ENCODE measurements at places on chromosomes 16 and 17.

DNA sequence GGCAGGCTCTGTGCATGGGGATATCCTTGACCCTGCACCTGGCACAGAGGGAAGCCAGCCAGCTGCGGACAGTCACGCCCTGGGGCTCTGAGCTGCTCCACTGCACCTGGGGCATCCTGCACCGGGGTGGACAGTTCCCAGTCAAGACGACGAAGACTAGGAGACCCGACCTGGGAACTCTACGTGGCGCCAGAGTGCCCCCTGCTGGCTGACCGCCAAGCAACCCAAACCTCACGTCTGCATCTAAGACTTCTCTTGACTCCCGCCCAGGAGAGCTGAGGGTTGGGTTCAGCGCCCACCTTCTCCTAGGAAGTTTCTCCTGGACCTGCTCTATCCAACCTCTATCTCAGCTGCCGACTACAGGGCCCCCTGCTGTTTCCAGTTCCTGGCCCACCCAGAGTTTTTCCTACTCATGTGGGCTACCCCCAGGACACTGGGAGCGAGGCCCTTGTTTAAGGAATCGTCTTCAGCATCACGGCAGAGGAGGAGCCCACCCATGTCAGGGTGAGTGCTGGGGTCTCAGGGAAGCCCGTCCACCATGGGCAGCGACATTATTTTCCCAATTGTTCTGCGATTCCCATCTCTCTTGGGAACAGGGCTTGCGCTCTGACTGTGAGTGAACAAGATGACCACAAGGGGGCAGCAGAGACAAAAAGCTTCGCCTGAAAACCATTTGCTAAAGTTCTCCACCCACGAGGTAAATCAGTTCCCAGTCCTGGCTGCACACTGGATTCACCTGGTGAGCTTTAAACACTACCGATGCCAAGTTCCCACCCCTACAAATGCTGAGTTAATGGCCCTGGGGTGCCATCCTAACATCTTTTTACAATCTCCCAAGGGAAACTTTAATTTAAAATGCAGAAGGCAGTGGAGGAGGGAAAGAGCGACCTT lies 29.3 kb downstream of the TLE7 start:
- peak; percentile 79 for DNase-seq

DNA sequence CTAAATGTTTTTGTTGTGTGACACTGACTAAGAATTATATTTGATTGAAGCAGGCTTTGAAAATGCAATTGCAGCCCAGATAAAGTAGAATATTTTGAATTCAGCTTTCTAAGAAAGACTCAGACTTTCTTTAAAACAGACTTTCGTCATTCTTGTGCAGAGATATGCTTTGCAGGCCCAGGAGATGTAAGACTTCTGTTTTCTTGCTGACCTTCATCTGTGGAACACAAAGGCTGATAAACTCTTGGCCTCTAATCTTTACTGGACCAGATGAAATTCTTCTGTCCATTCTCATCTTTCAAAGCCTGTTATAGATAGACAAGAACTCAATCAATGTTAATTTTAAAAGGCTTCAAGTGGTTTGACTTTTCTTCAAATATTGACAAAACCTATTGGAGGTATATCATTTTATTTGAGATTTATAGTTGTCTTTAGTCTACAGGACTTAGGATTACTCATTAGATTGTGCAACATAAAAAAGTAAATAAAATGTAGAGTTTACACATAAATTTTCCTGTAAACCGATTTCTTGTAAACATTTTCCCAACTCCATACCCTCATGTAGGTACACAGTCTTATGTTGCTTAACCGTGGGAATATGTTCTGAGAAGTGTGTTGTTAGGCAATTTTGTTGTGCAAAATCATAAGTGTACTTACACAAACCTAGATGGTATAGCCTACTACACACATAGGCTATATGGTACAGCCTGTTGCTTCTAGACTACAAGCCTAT lies 94.2 kb downstream of the MAP2K4 start:
- no peak for DNase-seq

DNA sequence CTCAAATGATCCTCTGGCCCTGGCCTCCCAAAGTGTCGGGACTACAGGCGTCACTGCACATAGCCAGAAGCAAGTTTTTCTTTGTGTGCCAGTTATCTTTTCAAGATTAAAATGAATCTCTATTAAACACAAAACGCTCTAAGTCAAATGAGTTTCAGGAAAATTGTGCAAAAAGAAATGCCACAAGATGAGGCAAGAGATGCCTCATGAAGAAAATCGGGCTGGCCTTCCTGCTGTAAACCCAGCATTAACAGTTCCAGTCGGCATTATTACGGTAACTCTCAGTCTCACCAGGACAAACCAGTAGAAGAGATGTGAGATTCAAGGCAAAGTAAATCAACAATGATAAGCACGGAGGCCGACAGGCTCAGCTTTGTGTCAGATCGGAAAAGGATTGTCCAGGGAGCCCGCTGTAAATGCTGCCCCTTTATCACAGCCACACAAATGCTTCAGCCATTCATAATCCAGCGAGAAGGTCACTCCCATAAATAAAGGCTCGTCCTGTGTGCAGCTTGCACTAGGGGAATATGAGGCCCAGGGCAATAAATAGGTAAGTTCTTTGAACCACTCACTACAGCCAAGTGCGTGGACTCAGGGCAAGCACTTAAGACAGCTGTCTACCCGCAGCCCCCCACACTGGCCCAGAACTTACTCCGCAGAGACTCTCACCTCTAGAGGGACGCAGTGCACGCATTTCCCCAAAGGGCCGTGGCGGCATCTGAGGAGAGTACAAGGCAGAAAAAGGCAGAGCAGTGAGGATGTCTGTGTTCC lies 27.2 kb downstream of the NPLOC4 start:
- DNase-seq: no peak

GRCh38 chr16:27598220-27598619 lies 48.3 kb downstream of the KATNIP start:
- no peak for DNase-seq

- DNase-seq: no peak
Measured at GRCh38 chr17:33024688-33025486, 33.2 kb downstream of the SPACA3 start.

DNA sequence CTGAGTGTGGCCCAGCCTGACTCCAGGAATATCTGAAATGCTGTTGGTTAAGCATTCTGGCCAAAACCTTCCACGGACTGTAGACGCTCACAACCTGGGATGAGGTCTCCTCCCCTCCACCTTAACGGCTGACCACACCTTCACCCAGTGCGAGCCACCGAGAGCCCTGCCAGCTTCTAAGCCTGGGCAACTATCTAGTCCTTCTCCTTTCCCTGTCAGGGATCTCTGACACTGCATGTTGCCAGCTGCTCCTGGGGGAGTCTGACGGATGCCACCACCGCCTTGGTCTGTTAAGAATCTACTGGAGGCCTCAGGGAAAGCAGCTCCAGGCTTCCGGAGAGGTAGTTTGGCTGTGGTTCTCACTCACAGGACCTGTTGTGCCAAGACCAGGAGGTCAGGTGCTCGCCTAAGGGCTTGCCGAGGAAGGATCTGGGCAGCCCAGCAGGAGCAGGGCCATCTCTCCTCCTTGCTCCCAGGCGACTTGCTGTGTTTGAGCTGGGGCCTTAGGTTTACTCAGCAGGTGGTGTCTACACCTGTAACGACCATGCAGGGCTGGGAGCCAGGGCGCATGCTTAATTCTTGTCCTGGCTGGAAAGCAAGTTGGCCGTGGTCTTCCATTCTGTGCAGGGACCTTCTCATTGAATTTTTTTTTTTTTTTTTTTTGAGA lies 111.8 kb downstream of the NTN1 start:
- DNase-seq: no peak

- no peak for DNase-seq
Measured at GRCh38 chr16:10888320-10888937, 11.4 kb downstream of the CIITA start.

DNA sequence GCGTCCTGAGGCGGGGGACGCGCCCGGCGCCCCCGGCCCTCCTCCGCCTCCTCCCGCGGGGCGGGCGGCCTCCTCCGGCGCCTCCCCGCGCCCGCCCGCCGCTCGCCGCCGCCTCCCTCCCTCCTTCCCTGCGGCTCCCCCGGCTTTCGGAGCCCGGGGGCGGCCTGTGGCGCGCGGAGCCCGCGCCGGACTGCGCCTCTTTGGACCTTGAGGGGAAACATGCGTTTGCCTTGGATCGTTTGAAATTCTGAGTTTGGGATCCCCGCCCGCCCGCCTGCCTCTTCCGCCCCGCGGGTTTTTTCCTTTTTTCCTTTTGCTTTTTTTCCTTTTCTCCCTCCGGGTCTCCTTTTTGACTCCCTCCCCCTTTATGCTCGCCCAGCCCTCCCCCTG lies 390 bp downstream of the ZNRF1 start:
- peak; percentile 67 for DNase-seq

DNA sequence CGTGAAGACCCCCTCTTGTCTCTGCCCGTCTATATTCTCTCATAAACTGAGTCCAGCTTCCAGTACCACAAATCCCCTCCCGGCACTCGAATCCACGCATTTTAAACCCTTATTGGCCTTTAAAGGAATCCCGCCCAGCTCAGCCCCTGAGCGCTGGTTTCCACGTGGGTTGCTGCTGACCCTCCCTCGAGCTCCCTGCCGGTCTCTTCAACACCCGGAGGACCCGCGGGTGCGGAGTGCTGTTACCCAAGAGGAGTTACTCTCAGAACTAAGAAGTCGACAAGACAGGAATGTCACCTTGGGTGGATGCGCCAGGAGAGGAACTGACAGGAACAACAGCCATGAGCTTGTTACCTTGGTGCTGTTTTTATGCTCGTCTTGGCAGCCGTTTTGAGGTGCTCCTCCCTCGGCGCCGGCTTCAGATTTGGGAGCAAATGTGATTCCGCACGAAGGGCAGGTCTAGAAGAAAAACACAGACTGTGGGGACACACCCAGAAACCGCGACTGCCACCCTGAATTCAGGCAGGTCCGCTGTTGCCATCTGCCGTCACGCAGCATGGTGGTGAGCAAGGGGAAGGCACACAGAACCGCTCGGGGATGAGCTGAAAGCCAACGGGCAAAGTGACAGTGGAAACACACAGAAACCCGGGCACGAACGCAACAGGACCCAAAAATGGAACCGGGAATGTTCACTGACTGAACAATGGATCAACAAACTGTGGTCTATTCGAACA lies 112.7 kb upstream of the CREBBP start:
- DNase-seq: no peak

GRCh38 chr16:51326131-51326856 lies 175.2 kb upstream of the SALL1 start:
- DNase-seq: no peak

DNA sequence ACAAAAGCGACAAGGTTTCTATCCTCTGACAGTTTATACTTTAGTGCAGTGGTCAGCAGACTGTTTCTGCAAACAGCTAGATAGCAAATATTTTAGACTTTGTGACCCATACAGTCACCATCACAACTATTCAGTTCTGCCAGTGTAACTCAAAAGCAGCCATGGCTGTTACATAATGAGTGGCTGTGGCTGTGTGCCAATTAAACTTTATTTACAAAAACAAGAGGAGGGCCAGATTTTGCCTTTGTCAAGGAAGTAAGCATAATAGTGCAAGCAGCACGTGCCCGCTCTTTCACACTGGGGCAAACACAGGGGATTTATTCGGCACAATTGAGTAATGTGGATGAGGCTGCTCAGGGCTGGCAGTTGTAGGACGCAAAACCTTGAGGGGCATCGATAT lies 551.5 kb downstream of the MAF start:
- peak; percentile 90 for DNase-seq

Data from NCI-H69 (cell line).